ENCODE measurements at places on chromosomes 1 and 21.

GRCh38 chr1:37274486-37274885 lies 199.9 kb upstream of the ZC3H12A start:
- DNase-seq: no peak

- no peak for DNase-seq
Measured at GRCh38 chr1:52305417-52306226, 60.4 kb downstream of the CC2D1B start.

DNA sequence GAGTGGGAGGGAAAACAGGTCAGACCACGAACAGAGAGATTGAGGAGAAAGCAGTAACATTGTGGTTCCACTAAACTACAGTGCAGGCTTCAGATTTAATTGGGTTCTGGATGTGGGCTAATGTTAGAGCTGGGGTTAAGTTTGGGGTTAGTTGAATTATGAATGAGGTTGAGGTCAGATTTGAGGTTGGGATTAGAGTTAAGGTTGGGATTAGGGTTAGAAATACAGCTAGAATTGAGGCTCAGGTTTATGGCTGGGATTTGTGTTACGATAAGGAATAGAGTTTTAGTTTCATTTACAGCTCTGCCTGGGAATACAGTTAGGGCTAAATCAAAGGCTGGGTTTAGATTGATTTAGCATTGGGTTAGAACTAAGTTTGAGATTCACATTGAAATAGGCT lies 1.8 kb upstream of the VSIG8 start:
- no peak for DNase-seq

DNA sequence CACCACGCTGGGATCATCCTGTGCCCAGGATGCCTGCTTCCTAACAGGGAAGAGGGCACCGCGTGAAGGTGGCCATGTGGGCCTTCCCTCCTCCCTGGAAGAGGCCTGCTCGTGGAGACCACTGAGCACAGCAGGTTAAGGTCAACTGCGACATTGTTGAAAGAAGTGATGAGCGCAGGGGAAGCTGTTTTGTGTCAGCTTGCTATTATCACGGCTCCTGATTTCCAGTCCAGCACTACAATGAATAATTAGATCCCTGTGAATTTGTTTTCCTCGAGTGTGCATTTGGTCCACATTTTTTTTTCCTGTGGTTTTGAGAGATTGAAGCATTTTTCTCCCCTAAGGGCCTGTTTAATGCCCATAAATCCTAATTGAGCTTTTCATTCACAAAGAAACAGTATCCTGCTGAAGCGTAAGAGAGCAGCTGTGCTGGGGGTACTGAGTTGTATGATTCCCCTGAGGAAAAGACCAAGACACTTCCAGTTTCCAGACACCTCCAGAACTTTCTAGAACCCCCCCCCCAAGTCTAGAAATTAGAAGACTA lies 204.9 kb downstream of the KCNJ6 start:
- DNase-seq: no peak

DNA sequence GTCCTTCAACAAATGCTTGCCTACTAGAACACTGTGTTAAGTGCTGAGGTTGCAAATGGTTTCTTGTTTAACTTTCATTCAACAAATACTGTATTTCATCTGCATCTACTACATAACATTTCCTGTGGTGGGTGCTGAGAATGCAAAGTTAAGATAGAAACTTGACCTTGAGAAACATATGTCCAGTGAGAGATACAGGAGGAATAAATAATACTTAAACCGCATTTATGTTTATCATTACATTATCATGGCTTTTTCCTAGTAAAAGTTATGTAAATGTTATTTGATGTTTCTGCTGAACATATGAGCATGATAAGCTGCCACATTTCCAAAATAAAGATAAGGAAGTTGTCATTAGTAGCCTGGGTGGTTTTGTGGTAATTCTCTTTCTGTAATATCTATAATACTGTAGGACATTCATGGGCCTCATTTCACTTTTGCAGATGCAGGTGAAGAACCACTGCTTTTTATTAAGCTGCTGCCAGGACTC lies 590.4 kb downstream of the PLPP3 start:
- DNase-seq: no peak

DNA sequence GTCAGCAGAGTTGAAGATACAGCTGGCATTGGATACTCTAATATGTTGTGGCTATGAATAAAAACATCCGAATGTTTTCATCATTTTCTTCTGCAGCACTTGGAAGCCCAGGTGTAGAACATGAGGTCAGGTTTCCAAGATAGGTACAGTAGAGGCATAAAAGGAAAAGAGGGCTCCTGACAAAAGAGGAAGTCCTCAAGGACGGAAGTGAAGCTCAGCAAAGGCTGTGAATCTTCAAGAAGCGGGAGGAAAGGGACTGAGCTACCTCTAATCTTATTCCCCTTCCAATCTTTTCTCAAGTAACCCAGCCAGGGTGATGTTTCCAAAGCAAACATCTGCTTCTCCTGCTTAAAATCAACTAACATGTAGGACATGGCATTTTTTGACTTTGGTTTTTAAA lies 4.4 kb upstream of the PIK3C2B start:
- no peak for DNase-seq

GRCh38 chr1:163054181-163054591 lies 15.0 kb upstream of the RGS4 start:
- DNase-seq: no peak

DNA sequence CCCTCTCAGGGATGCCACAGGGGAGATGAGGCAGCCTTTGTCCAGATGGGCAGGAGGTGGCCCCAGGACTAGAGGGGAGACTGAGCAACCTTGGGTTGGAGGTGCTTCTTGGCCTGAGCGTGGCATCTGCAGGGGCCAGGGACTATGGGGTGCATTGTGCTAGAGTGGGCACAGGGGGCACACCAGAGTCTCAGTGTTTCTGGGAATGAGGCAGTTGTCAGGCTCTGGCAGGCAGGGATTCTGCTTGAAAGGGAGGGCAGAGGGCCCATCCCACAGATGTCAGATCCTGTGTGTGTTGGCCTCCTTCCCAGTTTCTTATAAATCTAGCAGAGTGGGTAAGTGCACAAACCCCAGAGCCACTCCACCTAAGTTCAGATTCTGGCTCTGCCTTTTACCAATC lies 13.7 kb downstream of the LGR6 start:
- peak; percentile 89 for DNase-seq

- DNase-seq: no peak
Measured at GRCh38 chr1:153957744-153958110, 685 bp downstream of the CRTC2 start.

DNA sequence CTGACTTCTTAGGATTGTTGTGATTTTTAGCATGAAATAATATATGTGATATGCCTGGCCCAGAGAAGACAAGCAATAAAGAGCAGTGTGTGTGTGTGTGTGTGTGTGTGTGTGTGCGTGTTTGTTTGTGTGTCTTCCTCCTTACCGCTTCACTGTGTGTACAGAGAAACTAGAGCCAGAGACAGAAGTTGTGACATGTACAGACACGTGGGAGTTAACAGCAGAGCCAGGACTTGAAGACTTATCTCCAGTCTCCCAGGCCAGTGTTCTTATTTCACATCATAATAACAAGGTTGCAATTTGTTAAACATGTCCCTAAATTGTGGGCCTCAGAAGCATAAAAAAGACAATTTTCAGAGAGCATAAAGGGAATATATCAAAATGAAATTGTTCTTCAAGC lies 192.0 kb upstream of the JUN start:
- no peak for DNase-seq

DNA sequence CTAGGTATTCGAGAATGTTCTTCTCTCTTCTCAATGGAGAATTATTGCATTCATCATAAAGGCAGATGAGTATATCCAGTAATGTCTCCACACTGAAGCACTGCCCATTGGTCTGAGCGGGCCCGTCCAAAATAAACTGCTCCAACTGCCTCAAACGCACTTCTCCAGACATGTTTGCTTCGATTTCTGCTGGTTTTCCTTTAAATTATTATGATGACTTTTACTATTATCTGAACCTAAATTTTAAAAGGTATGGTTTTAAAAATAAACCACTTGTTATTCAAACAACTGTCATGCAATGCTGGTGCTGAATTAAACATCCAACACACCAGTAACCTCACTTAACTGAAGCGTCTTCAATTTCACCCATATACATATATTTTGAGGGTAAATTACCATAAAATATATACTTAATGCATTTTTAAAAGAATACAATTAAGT lies 1.3 kb downstream of the CDC42BPA start:
- DNase-seq: no peak

- DNase-seq: no peak
Measured at GRCh38 chr1:117582451-117582850, 23.4 kb upstream of the TENT5C start.

DNA sequence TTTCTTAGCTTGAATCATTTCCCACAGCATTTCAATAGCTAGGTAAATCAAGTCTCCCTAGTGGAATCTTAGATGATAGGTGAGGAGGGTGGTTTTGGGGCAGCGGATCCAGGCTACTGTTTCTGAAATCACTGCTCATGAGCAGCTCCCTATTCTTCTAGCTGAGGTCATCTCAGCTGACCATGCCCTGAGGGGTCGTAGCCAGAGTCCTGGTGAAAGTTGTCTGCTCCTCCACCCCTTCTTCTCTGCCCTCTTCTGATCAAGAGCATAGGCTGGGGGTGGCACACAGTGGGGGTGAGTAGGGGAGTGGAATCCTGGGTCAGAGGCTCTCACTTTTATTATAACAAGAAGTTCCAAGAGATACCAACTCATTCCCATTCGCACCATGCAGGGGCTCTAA lies 76.2 kb downstream of the SLC16A1 start:
- DNase-seq: no peak

GRCh38 chr1:192756314-192756713 lies 52.5 kb upstream of the RGS2 start:
- no peak for DNase-seq
